Activated naive CD4-positive, alpha-beta T cell treated with anti-CD3 and anti-CD28 coated beads, Interleukin-2, amount 50 U/mL, for 72 hours (primary cell): ENCODE measurements at places on chromosomes 4 and X. TPM values are rescaled to one million over a fixed set of nuclear protein-coding genes. Genes with fewer than 3 reads are reported as not detected.

DNA sequence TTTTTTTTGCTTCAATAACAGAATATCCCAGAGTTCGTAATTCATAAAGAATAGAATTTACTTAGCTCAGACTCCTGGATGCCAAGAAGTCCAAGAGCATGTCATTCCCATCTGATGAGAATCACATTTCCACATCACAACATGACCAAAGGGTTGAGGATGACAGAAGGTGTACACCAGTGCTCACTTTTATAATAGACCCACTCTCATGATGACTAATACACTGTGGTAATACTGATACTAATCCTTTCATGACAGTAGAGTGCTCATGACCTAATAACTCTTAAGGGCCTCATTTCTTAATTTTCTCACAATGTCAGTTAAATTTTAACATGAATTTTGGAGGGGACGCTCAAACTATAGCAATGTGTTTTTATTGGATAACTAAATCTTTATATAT lies 69.2 kb downstream of the ZNF732 start:
- no peak for DNase-seq

GRCh38 chrX:81890521-81890920 lies 688.6 kb downstream of the SH3BGRL start:
- DNase-seq: no peak

Gene GPR50
- total RNA-seq: not detected

Gene MAGEA11
- not detected for total RNA-seq

DNA sequence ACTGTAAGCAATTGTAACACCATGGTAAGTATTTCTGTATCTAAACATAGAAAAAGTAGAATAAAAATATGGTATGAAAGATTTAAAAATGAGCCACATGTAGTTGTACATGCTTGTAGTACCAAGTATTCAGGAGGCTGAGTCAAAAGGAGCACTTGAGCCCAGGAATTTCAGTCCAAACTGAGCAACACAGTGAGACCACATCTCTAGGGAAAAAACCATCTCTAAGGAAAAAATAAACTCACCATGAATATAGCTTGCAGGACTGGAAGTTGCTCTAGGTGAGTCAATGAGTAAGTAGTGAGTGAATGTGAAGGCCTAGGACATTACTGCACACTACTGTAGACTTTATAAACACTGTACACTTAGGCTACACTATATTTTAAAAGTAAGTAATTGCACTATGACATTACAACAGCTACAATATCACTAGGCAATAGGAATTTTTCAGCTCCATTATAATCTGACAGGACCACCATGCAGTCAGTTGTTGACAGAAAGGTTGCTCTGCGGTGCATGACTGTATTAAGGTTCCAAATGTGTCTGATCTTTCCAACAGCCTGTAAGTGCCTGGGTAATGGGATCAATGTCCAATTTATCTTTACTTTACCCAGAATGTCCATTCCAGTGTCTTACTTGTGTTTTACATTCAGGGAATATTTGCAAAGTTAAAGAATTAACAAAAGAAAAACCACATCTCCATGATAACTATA lies 28.9 kb upstream of the LRBA start:
- DNase-seq: no peak

GRCh38 chr4:114386637-114387233 lies 211.9 kb upstream of the UGT8 start:
- no peak for DNase-seq

GRCh38 chr4:138184886-138185285 lies 57.3 kb downstream of the SLC7A11 start:
- DNase-seq: no peak

Gene KIAA1210
- not detected for total RNA-seq

Gene PNMA5
- not detected for total RNA-seq
